T47D (cell line): ENCODE measurements at places on chromosomes 6 and 20.

GRCh38 chr6:46983007-46983411 is 59.1 kb downstream of the ADGRF1 start:
- DNase-seq = peak; percentile 77

- DNase-seq = no peak
These were observed 488.9 kb upstream of the CITED2 start for GRCh38 chr6:139863346-139863745.

DNA sequence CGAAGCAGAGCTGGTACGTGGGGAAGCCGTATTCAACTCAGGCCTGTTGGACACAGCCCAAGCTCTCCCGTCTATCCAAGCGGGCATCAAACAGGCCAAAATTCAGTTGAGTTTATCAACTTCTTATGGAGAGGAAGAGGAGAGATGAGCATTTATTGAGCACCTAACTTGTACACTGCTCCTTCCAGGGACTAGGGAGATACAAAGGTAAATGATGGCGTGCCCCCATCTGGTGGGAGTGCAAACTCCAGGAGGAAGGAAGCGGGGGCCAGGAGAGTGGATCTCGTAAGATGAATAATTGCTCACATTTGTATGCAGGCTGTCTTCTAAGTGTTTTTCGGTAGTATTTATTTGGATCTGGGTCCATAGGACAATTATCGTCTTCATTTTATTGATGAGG is 146.6 kb downstream of the SOBP start:
- no peak for DNase-seq

DNA sequence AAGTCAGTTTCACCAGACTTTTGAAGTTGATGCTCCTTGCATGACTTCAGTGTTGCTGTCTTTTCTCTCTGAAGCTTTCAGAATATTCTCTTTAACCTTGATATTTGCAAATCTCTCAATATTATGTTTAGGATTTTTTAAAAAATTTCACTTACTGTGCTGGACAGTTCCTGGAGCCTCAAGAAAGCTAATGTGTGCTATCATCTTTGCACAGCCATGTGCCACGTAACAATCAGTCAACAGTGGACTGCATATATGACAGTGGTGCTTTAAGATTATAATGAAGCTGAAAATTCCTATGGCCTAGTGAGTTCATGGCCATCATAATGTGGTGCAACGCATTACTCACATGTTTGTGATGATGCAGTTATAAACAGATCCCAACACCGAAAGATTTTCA is 59.1 kb upstream of the OGFRL1 start:
- DNase-seq = no peak

DNA sequence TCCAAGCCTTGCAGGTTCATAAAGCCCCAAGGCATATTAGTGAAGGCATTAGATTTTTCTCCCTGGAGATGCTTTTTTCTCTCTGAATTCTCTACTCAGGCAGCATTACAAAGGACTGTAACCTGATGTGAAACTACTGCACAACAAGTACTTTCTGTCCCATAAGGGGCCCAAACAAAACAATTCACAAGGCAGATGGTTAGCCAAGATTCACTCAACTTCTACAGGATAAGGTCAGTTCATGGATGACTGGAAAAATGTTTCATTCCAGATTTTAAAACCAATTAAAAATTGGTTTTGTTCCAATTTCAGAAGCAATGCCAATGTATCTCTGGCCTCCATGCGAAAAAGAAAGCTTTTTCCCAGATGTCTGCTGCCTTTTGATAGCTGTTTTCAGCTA is 181.8 kb downstream of the KHDC1L start:
- DNase-seq = no peak

GRCh38 chr6:44472250-44472945 is 84.9 kb downstream of the CDC5L start:
- no peak for DNase-seq

GRCh38 chr6:53639520-53639919 is 26.0 kb downstream of the KLHL31 start:
- no peak for DNase-seq

DNA sequence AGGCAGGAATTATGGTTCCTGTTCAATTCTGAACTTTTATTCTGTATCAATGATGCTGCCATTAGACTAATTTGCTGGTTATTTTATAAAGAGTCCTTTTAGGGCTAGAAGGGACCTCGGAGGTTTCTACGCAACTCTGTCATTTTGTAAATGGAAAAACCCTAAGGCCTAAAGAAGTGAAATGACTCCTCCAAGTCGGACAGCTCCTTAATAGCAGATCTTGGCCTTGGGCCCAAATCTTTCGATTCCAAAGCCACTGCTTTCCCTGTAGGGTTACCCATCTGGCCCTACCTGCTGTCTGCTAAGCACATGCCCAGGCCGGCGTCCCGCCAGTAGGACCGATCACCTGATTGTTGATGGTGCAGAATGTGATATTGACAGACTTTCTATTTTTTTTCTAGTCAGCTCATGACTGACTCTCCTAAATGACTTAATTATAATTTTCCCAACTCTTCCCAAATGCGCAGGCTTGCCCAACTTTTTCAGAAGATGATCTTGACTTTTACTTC is 40.2 kb downstream of the PLEKHG1 start:
- DNase-seq = no peak

DNA sequence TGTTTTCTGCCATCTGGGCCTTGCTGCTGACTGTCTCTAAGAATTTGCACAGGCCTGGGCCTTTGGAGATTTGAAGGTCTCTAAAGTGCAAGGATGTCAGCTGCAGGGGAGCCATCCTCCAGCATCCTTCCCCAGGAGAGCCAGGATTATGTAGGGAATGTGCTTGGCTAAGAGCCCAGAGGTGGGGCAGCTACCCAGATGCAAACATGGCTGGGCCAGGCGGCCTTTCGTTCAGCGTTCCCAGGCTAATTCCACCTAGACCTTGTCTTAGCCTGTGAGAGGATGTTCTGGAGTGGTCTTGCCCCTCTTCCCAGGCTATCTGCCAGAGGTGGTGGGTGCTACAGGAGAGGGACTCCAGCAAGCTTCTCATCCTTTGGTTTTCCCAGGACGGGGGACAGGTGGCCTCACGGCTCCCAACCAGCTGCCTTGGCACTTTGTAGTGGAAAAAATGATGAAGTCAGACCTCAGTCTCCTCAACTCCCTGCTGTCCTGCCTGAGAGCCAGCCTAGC is 7.7 kb upstream of the PTGIS start:
- no peak for DNase-seq

GRCh38 chr6:136404627-136405419 is 115.2 kb upstream of the BCLAF1 start:
- DNase-seq = no peak

DNA sequence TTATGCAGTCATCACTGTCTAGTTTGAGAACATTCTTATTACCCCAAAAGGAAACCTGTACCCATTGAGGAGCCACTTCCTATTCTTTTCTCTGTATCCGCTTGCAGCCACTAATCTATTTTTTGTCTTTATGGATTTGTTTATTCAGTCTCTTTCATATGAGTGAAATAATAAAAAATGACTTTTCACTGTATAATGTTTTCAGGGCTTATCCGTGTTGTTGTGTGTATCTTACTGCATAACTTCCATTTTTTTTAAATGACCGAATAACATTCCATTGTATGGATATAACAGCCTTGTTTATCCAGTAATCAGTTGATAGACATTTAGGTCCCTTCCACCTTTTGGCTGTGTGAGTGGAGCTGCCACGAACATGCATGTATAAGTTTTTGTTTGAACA is 86.6 kb downstream of the ZFAND3 start:
- DNase-seq = no peak
